ENCODE measurements at places on chromosomes 6 and 20.
A peak's percentile ranks its signal among the peaks of the same experiment; 100 is the strongest.

DNA sequence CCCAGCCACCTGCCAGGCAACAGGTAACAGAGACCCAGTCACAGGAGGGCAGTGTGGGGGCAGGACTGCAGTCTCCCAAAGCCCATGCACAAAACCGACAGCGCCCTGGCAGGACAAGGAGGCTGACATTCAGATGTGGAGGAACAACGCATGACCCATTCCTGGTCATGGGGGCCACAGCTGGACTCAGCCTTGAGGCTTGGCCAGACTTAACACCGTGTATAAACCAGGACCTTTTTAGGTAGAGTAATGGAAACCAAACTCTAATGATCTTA, 8.1 kb downstream of the GFRA4 start:
- no peak for DNase-seq

DNA sequence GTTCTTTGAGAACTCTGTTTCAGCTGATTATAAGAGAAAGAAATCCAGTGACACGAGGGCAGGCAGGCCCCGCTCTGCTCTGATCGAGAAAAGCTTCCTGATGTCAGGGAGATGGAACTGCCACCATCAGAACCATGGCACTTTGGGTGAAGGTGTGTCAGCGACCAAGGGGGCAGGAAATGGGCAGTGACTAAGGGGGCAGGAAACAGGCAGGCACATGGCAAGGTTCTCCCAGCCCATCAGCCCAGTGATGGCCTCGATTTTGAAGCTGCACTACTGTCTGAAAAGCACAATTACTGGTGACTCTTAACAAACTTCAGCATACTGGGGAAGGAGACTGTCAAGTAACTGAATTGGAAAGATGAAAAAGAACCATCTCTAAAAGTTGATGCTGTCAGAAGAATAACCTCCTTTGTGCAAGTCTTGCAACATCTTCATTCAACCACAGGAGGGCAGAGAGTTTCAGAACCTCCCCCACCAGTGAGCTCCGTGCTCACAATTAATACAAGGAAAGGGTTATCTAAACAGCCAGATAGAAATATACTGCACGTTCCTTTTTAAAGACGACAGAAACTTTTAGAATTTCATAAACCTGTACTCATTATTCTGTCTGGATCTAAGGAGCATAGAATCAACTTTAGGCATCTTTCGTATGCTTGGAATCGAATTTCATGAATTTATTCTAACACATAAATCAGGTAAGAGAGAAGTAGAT, 39.1 kb downstream of the TMX4 start:
- no peak for DNase-seq

- DNase-seq, result no peak
Measured at GRCh38 chr20:47318027-47318585, 38.4 kb downstream of the ZMYND8 start.

GRCh38 chr6:149317644-149318571, at the start of gene TAB2:
TAB2 (plus strand) TSS chr6:149317712; CDS start chr6:149369998, 52,286 bp downstream.
- DNase-seq, result peak; percentile 90

- no peak for DNase-seq
Measured at GRCh38 chr6:81169166-81169565, 583.3 kb downstream of the TENT5A start.

DNA sequence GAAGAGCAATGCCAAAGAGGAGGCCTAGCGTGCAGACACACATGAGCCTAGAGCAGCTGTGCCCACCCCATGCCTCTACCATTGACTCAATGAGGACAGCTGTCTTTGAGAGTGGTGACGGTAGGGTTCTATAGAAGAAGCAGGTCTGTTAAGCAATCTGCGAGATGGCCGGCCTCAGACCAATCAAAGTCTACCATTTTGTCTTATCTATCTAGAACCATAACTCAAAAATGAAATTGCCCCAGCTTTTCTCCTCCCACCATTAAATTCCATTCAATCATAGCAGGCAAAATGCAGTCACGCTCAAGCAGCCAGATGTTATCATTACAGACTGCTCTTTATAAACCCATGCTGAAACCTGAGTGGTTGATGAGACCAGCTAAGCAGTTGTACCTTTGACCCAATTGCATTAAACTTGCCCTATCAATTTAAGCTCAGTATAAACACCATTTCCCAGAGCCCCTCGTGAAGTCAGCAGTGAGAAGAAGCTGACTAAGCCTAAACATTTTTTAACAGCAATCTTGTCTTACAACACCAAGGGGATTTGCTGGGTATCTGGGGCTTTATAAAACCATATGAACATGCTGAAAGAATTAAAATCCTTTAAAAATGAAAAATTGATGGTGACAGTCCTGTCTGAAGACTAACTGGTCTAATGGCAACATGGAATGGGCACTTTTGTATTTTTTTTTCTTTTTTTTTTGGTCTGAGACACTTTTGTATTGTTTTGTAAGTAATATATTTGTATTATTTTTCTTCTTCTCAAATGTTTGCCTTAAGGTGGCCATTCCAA, 57.5 kb downstream of the FOXC1 start:
- DNase-seq, result no peak

GRCh38 chr20:59629141-59630045, 25.1 kb downstream of the PHACTR3 start:
- no peak for DNase-seq

DNA sequence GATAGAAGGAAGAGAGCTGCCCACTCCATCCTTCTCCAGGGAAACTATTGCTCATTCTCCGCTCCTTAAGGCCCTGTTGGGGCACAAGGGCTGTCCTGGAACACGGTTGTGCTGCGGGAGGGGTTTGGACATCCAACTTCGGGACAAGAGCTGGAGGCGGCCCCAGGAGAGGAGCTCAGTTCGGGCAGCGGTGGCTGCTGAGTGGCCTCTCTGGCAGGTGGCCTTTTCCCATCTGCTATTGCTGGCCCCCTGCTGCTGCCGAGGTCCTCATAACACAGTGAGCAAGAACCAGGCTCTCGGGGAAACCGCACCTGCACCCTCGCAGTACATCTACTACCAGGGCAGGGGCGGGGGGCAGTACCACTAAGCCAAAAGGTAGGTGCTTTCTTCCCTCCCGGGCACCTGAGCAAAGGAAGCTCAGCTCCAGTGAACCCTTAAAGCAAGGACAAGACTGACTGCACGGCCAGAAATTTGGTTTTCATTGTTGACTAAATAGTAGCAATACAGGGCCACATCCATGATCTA, 63.7 kb downstream of the PSMG4 start:
- no peak for DNase-seq

DNA sequence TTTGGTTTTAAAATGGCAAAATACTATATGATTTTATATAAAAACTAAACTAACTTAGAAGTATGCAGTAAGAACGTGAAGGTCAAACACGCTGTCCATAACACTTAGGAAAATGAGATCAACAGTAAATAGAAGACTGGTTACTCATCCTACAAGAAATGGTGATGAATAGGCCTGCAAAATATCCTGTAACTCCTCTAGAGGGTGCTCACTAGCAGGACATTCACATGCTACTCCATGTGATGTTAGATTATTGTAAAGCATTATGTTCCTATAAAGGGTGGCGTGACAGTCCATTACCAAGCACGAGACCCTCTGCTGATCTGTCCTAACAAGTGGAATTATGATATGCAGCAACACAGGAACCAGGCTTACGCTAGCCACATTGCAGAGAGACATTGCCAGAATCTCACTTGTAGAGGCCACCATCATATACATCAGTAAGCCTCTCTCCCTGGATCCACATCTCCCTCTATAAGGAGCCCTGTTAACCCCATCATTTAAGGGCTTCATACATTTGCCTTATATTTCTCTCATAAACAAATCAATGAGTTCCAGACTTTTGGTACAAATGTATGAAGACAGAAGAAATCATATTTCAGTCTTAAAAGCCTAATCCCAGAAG, 18.0 kb upstream of the DEFB129 start:
- DNase-seq, result peak; percentile 23

DNA sequence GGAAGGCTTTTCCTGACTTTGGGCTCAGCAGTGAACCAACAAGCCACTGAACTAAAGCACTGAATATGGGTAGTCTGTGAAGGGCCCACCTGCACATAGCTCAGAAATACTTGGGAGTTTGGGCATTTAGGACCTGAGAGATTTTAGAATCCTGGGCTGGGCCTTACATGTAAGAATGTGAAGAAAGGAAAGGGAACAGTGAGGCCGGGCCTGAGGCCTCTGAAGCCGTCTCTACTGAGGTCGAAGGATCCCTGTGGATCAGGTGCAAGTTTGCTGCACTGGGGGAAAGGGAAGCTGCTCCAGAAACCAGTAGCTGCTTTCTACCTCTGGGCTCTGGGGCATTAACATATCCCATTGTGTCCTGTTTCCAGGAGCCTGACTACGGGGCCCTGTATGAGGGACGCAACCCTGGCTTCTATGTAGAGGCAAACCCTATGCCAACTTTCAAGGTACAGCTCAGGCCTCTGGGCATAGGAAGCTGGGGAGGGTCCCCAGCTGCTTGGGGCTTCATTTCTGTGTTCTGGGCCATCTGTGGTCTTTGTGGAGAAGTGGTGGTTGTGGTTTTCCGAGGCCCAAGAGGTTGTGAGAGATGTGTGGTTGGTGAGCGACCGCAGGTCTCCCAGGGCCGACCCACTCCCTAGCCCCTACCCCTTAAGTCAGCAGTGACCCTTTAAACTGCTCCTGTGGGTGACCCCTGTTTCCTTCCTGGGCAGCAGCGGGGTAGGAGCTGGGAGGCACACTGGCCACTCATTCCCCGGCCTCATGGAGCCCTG, 30.3 kb downstream of the PLCG1 start:
- DNase-seq, result no peak

DNA sequence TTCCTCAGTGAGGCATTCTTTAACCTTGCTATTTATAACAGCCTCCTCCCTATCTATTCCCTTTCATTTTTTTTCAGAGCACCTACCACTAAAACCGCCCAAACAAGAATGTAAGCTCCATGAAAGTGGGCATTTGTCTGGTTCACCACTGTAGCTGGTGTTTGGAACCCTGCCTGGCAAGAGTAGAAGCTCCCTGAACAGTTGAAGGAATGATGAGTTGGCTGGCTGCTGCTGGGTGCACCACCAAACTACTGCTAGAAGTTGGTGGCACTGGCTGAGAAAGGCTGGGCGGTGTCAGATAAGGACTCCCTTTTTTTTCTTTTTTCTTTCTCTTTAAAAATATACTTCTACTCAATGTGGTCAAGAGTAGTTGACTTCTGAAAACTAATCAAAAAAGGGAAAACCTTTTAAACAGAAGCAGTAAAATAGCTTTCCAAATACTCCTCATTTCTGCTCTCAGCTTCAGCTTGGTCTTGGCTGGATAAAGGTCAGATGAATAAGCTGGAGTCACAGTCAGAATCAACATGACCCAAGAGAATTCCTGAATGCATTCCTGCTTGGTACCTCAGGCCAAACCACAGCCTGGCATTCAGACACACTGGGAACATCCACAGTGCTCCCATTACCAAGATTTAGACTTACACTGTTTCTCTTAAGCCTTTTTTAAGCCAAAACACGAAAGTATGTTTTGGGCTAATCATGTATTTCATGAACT, 38.0 kb downstream of the RTN4IP1 start:
- DNase-seq, result no peak

DNA sequence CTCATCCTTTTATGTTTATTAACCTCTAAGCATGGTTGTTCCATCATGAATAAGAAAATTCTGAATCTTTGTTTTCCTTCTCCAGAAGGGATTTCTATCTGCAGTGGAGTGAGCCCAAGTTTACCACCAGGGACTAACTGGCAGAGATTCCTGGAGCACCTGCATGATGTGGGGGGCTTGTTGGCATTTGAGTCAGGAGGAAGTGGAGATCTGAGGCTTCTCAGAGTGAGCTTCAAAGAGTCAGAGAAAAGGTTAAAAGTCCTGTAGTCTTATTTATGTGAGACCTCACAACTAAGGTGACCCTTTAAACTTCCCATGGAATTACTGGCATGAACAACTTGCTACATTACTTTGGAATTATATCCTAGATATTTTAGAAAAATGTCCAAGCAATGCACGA, 138.1 kb upstream of the SLC24A3 start:
- DNase-seq, result no peak

DNA sequence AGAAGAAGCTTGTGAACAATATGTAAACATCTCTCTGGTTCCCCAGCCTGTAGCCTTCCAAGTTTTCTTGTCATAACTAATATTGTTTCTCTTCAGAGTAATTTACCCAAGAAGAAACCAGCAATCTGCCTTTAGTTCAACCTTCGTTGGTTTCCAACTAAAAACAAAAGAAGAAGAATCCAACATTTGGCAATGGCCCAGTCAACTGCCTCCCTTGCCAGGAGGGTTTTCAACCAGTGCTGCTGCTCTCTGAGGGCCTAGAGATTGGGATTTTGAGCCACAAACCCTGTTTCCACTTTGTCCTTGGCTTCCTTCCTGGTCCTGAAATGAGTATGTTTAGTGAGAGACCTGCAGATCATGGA, 395.8 kb upstream of the CNR1 start:
- no peak for DNase-seq

GRCh38 chr20:55974491-55975202, 30.7 kb downstream of the CBLN4 start:
- DNase-seq, result no peak

DNA sequence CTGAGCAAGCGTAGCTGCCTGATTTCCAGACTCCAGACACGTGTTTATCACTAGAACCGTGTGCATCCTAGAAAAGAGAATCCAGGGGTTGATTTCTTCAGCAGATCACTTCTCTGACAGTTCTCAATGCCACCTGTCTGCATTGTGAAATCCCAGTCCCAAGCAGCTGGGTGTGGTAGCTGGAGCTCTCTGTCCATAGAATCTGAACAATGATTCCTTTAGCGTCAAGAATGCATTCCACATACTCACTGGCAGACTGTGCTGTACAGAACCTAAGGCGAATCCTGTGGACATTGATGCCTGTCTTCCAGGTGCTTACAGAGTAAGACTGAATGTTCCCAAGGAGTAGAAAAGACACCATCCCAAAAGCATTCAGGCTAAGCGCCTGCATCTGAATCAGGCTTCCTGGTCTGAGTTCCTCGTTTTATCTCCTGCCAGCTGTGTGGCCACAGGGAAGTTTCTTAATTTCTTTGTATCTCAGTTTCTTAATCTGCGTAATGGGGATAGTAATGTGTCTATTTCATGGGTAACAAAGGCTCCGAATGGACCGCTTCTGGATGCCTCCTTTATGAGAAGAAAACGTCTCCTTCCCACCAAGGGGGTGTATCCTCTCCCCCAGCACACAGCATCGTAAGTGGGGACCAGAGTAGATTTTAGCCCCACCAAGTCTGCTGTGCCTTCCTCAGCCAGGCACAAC, 10.4 kb upstream of the TRAF3IP2 start:
- DNase-seq, result no peak

DNA sequence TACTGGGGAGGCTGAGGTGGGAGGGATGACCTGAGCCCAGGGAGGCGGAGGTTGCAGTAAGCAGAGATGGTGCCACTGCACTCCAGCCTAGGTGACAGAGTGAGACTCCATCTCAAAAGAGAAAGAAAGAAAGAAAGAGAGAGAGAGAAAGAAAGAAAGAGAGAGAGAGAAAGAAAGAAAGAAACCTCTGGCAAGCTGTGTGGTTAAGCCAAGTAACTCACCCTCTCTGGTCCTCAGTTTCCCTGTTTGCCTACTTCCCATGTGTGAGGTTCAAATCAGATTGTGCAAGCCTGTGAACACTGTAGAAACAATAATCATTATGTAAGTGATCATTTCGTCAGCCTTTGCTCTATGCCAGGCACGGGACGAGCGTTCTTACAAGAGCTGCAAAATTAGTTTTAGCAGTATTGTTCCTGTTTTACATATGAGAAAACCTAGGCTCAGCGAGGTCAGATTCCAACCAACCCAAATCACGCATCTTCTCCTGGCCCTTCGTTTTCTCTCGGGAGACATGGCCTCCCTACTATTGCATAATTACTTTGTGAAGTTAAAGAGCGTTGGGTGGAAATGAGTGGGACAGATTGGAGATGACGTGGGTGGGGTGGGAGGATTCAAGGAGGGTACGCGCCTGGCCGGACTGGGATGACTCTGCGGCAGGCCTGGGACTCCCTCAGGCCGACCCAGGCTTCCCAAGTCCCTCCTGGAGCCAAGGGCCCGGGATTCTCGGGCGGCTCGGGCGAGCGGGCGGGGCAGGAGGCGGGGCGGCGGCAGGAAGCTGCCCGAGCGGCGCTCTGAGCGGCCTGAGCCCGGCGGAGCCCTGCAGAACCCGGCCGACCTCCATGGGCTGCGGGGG, at the start of gene SNX21:
Gene SNX21 (plus strand): TSS at position 770 of the 853 bp plus-strand sequence. CDS start 121 bp downstream, outside the sequence.
- no peak for DNase-seq
